Effector memory CD4-positive, alpha-beta T cell (primary cell): ENCODE measurements at places on chromosomes 2 and 18.

DNA sequence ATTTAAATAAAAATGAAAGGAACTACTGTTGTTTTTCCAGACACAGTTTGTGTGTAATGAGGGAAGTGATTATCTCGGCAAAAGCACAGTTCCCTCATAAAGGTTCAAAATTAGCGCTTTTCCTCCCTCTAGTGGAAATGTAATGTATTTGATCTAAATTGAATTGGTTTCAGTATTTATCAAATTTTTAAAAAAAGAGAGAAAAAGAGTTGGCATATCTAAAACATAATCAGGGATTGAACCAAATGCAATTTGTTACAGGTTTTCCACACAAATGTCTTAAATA lies 37.5 kb downstream of the CMPK2 start:
- DNase-seq, result no peak

GRCh38 chr2:174771631-174772471 lies 7.6 kb upstream of the CHRNA1 start:
- DNase-seq, result no peak

DNA sequence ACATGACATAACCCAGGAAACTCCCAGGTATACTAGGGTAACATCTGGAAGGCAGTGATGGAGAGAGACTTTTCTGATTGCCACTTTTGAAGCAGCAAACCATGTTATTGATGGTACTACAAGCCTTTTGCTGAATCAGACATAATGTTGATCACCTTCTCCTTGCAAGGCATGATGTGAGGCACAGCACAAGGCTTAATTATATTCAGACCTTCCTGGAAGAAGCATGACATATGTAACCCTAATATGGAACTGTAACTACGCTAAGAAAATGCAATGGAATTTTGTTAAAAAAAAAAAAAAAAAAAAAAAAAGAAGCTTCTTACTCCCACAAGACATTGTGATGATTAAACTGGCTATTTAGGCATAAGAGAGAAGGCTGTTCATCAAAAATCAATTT lies 145.4 kb downstream of the ALK start:
- DNase-seq, result no peak

- no peak for DNase-seq
Measured at GRCh38 chr2:158635961-158636601, 159.0 kb upstream of the DAPL1 start.

- DNase-seq, result no peak
Measured at GRCh38 chr2:40360652-40361051, 91.2 kb downstream of the SLC8A1 start.

DNA sequence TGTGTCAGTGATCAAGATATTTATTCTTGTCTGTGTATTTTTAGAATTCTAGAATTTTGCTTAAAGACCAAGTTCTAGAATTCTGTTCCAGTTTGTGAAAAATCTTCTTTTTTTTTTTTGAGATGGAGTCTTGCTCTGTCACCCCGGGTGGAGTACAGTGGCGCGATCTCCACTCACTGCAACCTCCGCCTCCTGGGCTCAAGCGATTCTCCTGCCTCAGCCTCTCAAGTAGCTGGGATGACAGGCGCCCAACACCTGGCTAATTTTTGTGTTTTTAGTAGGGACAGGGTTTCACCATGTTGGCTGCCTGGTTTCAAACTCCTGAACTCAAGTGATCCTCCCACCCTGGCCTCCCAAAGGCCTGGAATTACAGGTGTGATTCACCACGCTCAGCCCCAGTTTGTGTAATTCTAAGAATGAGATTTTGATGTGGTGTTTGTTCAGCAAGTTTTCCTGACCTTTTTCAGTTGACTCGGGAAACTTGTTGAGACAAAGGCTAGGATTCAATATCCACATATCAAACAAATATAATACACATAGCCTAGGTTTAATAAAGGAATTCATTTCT lies 3.6 kb downstream of the EIF5B start:
- no peak for DNase-seq

DNA sequence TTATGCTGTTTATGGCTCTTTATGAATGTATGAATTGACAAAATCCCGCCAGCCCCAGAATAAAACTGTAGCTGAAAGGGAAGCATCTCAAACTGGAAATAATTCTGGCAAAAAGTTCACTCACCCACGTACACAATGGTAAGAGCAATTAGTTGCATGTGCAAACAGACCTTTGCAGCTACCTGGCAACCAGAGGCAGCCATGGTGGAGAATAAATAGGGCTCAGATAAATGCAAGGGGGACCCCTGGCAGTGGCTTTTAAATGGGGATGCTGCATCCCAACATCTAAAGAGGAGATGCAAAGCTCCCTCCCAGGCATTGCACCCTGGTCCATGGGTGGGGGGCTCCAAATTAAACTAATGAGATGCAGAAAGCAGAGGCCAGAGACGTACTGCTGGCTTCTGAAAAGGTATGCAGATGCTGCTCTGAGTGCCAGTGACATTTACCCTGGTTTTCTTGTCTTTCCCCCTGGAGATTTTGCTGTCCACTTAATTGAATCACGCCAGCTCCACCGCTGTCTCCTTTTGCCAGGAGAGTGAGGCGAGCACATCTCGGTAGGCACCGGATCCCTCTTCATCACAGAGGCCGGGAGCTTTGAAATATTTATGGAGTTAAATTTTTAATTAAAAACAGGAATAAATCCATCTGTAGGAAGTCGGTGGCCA lies 126.6 kb upstream of the NRP2 start:
- DNase-seq, result no peak

- no peak for DNase-seq
Measured at GRCh38 chr2:44456946-44457345, 95.2 kb downstream of the CAMKMT start.

DNA sequence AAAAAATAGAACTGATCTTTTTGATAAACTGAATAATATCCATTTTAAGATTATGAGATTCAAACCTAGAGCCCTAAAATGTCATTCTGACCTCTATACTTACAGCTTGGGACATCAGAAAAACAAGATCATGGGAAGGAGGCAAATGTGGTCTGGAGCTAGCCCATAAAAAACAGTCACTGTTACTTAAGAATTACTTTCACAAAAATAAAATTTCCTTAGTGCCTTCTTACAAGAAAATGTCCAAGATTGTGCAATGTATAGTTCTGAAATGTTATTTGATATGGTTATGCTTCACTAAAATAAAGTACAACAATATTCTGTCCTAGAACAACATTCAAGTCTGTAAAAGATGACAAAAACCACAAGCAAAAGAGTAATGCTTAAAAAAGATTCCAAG lies 247.6 kb downstream of the DYM start:
- no peak for DNase-seq
